Right lobe of liver (tissue), 6 donors: ENCODE measurements at places on chromosomes 5 and 9.

DNA sequence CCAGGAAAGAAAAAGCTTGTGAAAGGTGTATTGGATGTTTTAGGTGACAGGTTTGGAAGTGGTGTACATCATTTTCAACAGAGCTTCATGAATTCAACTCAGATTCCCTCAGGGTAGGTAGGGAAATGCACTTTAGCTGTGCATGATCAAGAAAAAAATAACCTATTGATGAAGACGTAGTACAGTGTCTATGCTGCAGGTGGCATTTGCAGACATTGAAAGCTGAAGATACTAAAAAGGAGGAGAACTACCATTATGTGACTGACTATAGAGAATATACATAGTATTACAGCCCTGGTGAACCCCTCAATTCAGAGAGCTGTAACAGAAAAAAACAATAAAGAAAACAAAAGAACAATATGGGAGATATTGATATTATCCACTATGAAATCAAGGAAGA, 2344.7 kb upstream of the ACO1 start:
- DNase-seq, result no peak

DNA sequence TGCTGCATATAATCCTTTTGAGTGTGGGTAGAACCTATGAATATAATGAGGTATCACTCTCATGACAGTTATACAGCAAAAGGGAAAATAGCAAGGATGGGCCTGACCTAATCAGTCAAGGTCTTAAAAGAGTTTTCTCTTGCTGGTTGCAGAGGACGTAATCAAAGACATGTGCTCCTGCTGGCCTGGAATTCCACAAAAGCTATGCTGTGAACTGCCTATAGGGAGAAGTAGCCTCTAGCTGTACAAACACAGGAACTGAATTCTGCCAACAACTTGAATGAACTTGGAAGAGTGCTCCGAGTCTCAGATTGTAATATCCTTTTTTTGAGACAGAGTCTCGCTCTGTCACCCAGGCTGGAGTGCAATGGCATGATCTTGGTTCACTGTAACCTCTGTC, 195.6 kb downstream of the PLK2 start:
- no peak for DNase-seq

GRCh38 chr5:75666801-75667200, 50.4 kb downstream of the POC5 start:
- no peak for DNase-seq

DNA sequence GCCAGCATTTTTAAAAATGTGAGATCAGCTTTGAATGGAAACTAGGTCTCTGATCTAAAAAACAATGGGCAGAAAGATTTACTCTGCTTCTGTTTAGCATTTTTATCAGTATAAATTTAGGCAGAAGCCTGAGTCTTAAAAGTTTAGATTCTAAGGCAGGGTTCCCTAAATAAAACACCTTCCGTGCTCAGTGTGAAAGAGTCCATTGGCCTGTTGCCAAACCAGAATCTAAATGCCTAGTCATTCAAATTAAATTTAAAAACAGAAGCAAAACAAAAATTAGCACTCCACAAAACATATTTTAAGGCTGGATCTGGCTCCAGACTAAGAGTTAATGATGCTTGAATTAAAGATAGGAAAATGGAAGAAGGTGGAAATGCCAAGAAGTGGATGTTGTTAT, 4.5 kb downstream of the TYRP1 start:
- DNase-seq, result no peak
